Amygdala (tissue), 56 donors: ENCODE measurements at places on chromosomes 6 and 20.
A peak's percentile ranks its signal among the peaks of the same experiment; 100 is the strongest.

DNA sequence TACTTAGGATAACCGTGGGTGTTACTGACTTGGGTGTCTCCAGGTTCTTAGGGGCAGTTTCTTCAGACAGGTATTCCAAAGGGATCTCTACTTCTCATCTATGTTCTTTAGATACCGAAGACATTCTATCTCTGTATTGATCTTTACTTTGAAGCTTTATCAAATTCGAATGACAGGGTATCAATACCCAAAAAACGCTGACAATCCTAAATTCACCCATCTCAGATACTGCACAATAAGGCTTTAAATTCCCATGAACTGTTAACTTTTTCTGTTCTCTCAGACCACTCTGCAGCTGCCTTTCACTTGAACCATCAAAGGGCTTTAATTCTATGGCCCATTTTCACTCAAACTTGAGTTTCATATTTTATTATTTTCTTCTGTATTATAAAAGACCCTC is 72.1 kb downstream of the ZDHHC14 start:
- DNase-seq: no peak

DNA sequence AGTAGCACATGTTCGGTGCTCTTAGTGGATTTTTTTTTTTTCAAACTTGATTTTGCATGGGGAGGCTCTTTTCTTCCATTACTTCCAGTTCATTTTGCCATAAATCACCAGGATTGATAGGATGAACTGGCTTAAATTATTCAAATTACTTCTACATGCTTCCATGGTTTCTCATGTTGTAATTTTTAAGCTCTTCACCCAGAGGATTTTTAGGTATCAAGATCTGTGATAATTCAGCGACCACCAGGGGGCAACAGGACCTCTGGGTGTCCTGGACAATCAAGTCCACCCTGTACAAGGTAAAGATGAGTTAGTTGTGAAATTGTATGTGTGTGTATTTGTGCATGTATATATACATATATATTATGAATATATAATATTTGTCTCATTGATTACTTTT is 4.2 kb upstream of the EPHA7 start:
- DNase-seq: no peak

DNA sequence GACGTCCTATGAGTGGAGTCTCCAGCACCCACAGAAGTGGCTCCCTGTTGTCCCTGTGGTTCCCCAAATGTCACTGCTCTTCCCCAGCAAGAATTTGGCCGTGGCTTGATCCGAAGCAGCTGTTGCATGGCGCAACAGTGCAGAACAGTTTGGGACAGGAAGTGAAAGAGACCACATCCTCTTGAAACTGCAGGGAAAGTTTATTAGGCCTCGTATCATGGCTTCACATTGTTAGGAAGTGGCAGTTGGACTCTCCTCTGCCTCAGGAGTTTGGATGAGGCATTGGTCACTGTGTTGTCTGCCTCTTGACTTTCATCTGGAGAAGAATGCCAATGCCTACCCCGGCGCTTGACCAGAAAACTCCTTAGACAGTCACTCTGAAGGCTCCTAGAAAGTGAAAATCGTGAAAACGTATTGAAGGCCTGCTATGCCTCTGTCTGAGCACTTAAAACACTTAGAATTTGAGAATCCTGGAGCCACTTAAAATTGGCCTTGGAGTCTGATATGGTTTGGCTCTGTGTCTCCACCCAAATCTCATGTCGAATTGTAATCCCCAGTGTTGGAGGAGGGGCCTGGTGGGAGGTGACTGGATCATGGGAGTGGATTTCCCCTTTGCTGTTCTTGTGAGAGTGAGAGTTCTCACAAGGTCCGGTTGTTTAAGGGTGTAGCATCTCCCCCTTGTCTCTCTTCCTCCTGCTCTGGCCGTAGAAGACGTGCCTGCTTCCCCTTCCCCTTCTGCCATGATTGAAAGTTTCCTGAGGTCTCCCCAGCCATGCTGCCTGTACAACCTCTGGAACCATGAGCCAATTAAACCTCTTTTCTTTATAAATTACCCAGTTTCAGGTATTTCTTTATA is 334.9 kb upstream of the JARID2 start:
- DNase-seq: no peak

GRCh38 chr20:47348539-47349142 is 7.9 kb downstream of the ZMYND8 start:
- DNase-seq: no peak

GRCh38 chr6:163883984-163884383 is 469.5 kb downstream of the QKI start:
- DNase-seq: no peak

DNA sequence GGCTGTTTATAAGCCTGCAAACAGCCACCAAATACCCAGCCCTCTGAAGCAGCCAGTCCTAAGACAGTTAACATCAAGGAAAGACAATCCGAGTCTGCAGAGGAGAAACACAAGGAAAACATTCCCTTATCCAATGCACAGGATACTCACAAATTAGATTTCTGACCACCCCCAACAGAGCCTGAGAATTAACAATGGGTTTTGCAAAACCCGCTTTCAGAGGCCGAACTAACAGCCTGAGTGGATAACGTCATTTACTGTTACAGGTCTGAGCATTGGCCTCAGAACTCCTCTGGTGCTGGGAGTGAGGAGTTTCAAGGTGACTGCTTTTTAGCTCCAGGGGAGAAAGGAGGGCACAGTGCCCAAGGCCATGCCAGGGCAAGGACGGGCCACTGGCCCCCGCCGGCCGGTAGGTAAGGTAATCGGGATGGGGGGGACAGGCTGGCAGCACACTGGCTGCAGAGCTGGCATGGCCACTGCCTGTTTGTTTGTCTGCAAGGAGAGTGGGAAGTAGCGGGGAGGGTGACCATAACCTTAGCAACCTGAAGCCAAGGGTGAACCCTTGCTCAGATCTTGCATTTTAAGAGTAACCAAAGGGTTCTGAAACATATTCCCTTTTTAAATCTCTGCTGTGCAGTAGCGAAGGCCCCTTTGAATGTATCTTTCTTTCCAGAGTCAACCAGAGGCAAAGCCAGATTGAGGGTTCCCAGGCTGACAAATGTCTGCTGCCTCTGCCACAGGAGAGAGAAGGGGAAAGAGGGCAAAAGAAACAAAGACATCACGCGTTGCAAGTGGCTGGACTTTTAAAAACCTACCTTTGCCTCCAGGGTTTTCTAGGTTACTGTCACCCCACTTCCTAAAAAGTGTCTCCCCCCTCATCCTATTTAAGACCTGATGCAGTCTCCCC is 3.9 kb downstream of the ZMYND8 start:
- peak; percentile 48 for DNase-seq

GRCh38 chr6:70846207-70846835 is 110.5 kb downstream of the B3GAT2 start:
- no peak for DNase-seq

- DNase-seq: no peak
Observed at GRCh38 chr6:88499845-88500699, 333.9 kb upstream of the CNR1 start.

DNA sequence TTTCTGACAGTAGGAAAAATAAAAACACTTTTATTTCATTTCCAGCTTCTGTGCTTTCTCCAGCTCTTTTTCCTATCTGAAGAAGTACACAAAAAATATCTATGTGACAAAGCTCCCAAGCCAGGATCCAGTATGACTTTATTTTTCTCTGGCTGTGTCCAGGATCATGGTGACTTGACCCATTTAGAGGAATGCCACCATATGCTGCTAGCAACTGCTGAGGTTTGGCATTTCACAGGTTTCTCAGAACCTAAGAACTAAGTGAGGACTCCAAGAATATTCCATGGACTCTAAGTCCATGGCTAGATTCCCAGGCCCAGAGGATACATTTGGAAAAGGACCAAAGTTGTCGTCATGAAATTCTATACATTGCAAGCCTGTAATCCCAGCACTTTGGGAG is 876.6 kb upstream of the FLRT3 start:
- no peak for DNase-seq

DNA sequence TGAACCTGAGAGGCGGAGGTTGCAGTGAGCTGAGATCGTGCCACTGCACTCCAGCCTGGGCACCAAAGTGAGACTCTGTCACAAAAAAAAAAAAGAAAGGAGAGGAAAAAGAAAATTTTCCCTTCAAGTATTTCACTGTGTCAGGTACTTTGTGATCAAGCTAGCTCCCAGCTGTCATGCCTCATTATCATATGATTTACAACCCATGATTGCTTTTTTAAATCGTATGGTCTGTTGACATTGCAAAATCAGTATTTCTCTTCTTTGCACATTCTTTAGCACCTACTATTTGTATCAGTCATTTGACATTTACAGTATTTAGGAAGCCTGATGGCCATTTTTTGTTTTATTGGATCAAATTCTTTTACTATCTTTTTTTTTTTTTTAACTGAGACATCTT is 22.4 kb downstream of the SASH1 start:
- DNase-seq: no peak

GRCh38 chr6:144408161-144408560 is 123.0 kb downstream of the UTRN start:
- DNase-seq: no peak

GRCh38 chr6:131382631-131383030 is 190.4 kb upstream of the ARG1 start:
- no peak for DNase-seq

GRCh38 chr6:38279963-38280588 is 359.7 kb downstream of the BTBD9 start:
- no peak for DNase-seq

DNA sequence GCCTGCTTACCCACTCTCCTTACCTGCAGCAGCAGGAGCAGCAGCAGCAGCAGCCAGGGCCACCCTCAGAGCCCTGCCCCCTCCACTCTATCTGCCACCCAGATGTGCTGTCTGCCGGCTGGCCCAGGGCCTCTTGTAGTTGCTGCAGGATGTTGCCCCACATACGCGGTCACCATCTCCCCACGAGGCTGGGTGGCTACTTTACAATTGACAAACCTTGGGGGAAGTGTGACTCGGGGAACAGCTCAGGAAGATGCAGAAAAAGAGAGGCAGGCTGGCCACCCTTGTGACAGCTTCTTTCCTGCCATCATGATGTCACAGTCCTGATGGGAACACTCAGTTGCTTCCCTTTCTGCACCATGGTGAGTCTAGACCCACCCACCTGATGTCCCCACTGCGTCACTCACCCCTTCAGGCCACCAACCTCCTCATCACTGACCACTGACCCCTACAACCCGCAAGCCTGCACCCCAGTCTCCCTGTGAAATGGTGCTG is 14.5 kb downstream of the TREM1 start:
- no peak for DNase-seq

GRCh38 chr6:4287372-4287771 is 152.0 kb upstream of the ECI2 start:
- DNase-seq: no peak

DNA sequence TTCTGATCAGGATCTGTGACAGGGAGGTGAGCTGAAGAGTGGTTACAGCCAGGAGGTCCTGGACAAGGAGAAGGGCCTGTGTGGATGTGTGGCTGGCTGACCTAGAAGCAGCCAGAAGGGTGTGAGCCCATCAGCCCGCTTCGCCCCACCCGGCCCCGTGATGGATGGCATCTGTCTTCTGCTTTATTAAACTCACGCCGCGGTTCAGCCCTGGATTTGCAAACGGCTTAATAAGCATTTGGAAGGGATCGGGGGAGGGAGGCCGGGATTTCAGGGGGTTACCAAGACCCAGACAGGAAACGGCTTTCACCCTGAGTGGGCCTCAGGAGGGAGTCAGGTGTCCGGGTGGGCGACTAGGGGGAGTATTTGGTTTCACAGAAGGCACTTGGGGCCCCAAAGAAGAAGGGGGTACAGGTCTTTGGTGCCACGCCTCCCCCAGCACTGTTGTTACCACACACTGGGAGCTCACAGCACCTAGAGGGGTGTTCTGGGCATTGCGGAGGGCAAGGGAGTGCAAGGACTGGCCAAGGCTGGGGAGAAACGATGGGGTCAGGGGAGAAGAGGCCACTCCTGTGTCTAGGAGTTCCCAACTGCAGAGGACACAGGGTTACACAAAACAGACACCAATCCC is 53.8 kb upstream of the FOXP4 start:
- DNase-seq: no peak

GRCh38 chr6:45895569-45895968 is 120.1 kb downstream of the CLIC5 start:
- DNase-seq: no peak

DNA sequence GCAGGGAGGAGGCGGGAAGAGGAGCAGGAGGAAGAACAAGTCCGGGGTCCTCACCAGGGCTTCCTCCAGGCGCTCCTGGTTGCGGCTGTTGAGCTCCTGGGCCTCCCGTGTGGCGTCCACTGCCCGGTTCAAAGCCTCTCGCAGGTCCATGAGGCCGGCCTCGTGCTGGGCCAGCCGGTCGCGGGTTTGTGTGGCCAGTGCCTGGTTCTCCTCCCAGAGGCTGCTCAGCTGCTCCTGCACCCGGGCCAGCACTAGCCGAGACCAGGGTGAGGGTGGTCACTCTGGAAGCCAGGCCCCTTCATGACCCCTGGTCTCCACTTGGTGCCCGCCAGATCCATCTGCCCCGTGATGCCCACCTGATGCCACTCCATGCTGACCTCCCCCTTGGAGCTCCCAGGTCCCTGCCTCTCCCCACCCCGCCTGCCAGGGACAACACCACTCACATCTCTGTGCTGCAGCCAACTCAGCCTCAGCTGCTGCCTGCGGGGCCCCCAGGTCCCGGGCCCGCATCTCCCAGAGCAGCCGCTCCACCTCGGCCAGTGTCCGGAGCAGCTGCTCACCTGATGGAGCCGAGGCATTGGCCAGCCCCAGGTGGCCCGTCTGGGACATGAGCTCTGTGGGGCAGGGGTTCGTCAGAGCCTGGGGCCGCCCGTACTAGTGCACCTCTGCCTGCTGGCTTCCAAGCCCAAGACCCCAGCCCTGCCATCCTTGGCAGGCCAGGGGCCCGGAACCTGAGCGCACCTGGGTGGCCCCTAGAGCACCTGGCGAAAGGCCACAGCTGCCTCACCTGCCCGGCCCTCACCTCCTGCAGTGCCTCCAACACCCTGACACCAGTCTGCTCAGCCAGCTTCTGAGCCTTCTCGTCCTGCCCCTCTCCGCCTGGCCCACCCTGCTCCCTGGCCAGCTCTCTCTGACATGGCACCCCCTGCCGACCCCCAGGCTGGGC is 15.9 kb downstream of the ADRM1 start:
- DNase-seq: no peak

DNA sequence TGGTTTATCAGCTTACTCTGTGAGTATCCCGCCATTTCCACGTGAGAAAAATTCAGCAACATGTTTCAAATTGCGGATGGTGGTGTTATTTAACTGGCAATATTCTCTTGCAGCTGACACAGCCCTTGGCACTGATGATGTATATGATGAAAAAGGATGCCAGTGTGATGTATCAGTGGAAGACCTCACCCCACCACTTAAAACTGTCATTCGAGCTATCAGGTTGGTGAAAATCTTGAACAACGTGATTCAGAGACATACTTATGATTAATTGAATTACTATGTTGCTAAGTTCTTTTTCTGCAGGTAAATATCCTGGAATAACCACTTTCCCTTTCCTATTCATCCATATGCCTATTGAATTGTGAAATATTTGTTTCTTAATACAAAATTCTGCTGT is 55.7 kb downstream of the KHDC1L start:
- DNase-seq: no peak

GRCh38 chr6:71028236-71028876 is 71.5 kb upstream of the B3GAT2 start:
- no peak for DNase-seq

GRCh38 chr6:152093711-152094110 is 286.2 kb downstream of the ESR1 start:
- no peak for DNase-seq
